ENCODE measurements at places on chromosomes 7 and 10.

- DNase-seq, result peak; percentile 53
Observed at GRCh38 chr7:47812429-47813136, 135.7 kb downstream of the PKD1L1 start.

DNA sequence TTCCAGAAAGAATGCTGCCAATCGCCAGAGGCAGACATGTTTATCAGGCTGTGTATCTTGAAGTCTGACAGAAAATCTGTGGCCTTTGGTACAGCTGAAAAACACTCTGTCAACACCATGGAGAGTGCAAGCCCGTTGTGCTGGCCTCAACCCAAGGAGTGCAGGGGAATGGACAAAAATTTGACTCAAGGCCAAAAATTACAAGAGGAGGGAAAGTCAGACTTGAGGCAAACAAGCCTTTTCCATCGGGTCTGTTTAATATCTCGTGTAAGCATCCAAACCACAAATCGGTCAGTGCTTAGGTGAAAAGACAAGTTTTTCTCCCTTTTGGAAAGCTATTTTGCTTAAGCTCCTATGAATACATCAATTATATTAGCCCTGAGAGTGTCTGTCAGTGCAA lies 305.3 kb upstream of the NFE2L3 start:
- no peak for DNase-seq

GRCh38 chr7:101303102-101303701 lies 18.4 kb downstream of the IFT22 start:
- no peak for DNase-seq

DNA sequence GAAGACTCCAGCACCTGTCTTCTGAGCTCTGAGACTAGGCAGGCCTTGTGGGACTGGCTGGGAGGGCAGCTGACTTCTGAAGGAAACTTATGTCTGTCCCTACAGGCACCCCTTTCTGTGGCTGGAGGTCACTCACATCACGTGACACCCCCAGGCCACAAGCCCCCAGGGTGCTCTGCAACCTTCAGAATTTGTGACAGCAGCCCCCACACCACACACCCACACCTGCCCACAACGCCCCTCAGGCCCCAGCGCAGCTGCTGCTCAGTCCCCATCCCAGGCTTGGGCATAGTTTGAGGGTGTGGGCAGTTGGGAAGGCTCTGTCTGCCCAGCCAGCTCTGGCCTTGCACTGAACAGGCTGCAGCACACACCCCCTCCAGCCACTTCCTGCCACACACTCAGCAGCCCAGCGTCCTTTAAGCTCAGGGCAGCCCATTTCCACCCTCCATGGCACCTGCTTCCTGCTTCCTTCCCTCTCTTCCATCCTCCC lies 80.0 kb upstream of the UNC5B start:
- no peak for DNase-seq

DNA sequence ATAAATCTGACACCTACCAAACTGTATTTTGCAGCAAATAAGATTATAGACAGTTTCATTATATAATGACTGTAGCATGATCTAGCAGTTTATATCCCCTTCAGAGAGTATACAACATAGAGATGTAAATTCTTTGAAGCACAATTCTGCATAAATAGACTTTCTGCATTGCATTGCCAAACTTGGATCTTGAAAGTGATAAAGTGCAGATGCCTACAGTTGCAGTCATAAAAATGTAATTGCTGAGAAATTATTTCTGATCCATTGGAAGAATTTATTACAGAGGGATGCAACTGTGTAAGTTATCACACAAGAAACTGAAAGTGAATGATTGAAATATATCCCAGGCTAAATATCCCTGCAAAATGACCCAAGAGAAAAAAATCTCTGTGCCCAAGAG lies 65.1 kb downstream of the CTNNA3 start:
- no peak for DNase-seq

DNA sequence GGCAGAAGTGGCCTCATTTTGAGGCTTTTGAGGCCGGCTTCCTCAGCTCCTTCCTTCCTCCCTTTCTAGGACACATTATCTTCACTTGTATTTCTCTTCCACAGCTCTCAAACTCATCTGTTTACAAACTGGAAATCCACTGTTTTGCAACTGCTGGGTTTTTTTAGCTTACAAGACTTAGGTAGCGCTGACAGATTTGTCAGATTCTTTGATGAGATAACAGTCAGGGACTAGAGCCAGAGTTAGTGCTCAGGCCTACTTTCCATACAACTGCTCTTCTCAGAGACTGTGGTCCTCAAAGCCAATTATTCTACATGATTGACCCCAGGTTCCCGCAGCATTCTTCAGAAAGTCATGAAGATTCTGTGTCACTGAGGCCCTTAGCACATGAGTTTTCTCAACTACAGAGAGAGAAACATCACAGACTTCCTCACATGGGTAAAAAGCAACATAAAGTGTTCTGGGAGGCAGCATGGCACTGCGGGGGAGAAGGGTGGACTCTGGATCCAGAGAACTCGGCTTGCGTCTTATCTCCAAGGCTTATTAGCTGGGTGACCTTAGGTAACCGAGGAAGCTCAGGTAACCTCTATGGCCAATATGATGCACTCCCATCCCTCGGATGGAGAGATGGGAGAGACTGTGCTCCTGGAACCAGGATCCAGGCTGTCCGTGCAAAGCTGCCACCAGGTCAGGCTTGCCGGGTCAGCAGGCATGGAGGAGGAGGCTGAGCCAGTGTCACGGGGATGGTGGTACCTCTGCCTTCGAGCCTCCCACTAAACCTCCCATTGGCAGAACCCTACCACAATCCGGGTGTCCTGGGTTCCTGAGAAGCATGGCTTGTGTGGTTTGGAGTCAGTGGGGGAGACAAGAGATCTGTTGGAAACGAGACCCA lies 10.5 kb downstream of the DDC start:
- no peak for DNase-seq

GRCh38 chr10:100890141-100890672 lies 22.6 kb upstream of the SLF2 start:
- DNase-seq, result no peak

DNA sequence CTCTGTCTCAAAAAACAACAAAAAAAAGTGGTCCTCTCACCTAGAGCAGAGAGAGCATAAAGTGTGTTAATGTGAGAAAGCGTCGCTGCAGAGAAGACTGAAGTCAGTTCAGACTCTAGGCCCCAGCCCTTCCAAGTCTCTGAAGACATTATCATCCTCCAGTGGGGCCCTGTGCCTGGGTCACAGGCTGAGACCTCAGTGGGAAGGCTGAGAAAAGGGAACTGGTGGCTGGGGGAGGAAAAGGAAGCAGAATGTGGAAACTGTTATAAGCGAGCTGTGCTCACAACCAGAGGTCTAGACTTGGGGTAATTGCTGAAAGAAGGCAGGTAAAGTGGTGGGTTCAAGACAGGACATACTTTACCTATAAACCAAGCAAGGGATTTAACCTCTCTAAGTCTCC lies 4.9 kb upstream of the RRP12 start:
- no peak for DNase-seq

GRCh38 chr7:36852017-36852416 lies 127.7 kb upstream of the AOAH start:
- no peak for DNase-seq

GRCh38 chr10:112792487-112793201 lies 157.4 kb upstream of the TCF7L2 start:
- DNase-seq, result peak; percentile 45

- peak; percentile 66 for DNase-seq
Observed at GRCh38 chr7:151017953-151018420, 6.3 kb downstream of the ATG9B start.

- DNase-seq, result no peak
Observed at GRCh38 chr7:44395067-44395466, 69.7 kb upstream of the CAMK2B start.

DNA sequence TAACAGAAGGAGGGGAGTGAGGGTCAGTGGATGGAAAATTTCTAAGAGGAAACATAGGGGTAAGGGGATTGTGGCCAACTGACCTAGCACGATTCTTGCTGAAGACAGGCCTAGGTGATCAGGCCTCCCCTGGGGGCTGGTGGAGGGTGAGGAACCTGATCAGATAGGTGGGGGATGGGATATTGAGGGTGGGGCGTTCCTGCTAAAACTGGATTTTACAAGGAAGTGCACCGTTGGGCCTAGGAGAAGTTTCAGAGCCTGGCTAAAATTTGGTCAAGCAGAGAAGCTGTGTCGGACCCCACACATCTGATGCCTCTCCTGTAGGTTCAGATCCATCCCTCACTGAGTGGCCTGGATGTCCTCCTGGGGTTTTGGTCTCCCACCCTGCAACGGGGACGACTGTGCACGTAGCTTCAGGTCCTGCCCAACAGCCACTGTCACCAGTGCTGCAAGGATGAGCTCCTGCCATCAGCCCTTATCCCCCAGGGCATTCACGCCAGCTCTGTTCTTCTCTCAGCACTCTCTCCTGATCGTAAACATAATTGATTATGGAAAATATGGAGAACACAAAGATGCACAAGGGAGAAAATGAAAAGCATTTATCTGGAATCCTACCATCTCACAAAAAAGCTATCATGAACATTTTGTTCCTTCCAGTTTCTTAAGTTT lies 89.9 kb downstream of the ADCY1 start:
- DNase-seq, result no peak

DNA sequence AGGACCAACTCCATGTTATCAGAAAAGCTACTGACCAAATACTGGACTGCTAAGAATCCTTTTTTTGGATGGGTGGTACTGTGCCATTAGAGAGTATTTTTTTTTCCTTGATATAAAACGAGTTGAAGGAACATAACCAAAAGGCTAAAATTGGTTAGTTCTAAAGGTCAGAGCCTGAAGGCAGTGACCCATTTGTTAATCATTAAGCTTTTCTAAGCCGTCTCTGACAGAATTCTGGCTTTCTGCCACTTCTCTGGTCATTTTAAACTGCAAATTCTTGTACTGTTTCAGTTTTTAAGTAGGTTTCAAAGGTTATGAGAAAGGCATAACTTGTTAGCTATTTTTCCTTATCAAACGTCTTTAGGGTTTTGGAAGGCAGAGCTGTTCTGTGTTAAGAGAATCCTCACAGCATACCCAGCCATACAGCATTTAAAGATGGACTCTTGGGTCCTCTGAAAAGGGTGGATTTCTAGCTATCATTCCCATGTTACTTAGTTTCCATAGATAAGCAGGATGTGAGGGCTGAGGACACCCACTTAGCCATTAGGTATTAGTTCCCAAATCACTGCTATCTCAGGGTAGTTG lies 196.8 kb downstream of the RNLS start:
- no peak for DNase-seq

DNA sequence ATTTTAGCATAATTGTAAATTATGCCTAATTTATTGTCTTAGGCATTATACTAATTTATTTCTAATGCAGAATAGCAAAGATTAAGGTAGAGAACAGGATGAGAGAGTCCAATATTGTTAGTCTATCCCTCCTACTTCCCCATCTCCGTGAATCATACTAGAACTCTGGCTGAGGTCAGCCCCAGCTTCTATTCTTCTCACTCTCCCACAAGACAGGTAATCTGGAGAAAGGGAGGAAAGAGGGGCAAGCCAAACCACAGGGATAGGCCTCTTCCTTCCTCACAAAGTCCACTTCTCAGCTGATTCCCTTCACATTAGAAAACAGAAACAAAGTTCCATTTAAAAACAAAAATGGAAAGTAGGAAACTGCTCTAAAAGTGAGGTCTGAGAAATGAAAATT lies 117.5 kb upstream of the LAMB4 start:
- no peak for DNase-seq

DNA sequence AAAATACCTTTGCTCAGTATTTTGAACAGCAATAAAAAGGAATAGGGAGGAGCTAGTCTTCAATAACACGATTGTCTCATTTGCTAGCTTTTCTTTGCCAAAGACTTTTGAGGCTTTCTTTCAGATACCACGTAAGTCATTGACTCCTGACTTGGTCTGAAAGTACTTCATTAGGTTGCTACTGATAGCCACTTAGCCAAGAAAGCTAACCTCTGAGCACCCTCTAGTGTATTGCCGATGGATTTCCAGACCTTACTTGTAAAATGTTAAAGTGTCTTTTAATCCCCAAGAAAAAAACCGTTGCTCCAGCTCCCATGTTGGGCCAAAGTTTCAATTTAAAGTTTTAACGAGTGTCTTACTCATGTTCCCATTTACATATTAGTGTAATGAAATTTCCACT lies 63.4 kb upstream of the STRIP2 start:
- no peak for DNase-seq

GRCh38 chr7:139255290-139255689 lies 24.3 kb downstream of the UBN2 start:
- DNase-seq, result no peak

DNA sequence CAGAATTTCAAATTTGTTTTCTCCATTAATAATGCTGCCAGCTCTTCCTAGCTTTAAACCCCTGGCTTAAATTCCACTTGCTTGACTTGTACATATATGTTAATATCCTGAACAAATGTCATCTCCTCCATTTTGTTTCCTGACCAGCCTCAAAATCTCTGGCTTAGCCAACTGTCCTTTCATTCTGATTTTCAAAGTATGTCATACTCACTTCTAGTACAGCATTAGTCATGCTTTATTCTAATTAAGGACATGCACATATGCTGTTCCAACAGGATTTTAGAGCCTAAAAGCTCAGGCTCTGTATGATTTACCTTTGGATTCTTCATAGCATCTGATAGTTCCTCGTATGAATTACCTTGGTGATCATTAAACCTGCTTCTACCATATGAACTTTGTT lies 158.3 kb downstream of the ZNF438 start:
- DNase-seq, result no peak

DNA sequence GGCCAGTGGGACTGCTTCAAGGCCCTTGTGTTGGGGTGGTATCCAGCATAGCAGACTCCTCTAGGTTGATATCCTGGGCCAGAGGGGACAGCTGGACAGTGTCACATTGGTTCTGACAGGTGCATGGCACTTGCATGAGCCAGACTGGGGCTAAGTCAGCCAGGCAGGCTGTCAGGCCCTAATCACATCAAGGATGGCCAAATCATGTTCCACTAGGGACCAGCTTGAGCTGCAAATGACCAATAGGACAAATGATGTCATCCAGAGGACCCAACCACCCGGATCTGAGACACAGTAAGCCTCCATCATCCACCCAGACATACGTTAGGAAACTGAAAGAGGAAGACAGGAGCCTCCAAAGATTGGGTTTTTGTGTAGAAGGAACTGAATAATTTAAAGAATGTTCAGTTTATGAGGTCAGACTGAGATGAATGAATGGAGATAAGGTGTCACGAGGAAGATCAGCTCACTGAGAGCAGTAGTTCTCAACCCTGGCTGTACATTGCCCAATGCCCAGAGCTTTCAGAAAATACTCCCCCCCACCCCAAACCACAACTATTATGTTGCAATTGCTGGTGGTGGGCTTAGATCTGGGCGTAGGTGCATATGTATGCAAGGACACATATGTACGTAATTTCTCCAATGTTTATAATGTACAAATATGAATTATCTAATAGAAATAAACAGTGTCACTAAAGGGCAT lies 75.2 kb upstream of the INHBA start:
- DNase-seq, result no peak

- DNase-seq, result no peak
Observed at GRCh38 chr7:112136271-112137008, 69.8 kb downstream of the DOCK4 start.

Data from posterior cingulate gyrus (tissue), 11 donors.